ENCODE measurements at places on chromosomes 5 and 9.
A peak's percentile ranks its signal among the peaks of the same experiment; 100 is the strongest.

- peak; percentile 54 for DNase-seq
These were observed at the start of gene ZBTB34 for GRCh38 chr9:126860077-126860756. Gene ZBTB34, plus strand, starts transcription at chr9:126860639. Its CDS starts 18,761 bp downstream, at chr9:126879400.

GRCh38 chr5:156798201-156798600 lies 51.9 kb upstream of the PPP1R2B start:
- no peak for DNase-seq

GRCh38 chr5:43582082-43583005 lies 20.6 kb upstream of the NNT start:
- DNase-seq: peak; percentile 37

DNA sequence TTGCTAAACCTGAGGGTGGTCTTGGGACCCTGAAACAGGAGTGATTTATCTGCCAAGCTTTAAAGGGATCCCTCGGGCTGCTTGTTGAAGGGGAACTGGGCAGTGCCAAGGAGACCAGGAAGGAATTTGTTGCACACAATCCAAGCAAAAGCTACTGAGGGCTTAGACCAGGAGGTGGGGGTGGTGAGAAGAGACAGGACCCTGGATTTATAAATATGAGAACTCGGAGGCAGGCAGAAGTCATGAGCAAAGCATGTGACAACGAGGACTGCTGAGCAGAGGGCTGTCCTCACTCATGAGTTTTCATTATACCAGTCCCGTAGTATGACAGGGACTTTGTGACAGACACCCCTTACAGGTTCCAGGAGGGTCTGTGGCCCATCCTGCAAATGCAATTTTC lies 237.3 kb downstream of the DRD1 start:
- DNase-seq: no peak

DNA sequence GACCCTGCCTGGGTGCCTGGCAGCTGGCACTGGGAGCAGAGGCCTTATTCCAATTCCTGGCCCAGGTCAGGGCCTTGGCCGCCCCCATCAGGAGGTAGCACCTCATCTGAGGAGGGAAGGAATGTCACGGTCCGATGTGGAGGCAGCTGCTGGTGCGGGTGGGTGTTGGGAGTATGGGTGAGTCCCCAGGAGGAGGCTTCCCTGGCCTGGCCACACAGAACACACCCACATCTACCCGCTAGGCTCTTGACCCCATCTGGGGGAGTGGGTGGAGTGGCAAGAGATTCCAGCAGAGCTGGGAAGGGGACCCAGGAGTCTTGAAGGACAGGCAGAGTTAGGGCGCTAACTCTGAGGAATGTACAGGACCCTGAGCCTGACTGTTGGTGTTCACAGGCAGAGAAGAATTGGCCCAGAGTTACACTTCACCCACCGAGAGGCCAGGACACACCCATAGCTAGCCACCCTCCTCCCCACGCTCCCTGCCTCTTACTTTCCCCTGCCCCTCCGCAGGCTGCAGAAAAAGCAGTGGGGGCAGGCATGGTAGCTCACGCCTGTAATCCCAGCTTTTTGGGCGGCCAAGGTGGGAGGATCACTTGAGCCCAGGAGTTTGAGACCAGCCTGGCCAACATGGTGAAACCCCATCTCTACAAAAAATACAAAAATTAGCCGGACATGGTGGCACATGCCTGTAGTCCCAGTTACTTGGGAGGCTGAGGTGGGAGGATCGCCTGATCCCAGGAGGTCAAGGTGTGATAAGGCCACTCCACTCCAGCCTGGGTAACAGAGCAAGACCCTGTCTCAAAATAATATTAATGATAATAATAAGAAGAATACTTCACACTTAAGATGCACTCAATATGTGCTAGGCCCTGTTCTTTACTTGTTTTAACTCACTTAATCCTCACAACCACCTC lies 6.0 kb downstream of the OLFML2A start:
- no peak for DNase-seq

- no peak for DNase-seq
These were observed 1431.7 kb upstream of the C9orf72 start for GRCh38 chr9:29004988-29005387.

DNA sequence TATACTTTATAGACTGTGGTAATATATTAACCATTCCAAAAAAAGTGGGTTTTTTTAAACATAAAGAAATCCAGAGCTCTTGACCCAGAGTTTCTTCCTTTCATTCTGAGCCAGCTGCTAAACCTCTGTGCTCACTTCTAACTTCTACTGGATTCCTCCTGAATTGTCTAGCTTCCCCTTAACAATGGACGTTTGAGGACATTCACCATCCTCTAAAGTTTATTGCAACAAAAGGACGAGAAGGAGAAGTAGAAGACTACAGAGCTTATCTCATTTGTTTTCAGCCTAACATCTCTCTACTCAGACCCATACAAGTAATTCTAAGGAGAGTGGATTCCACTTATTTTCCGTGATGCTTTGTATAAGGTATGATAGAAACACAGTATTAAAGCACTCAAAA lies 284.2 kb downstream of the MAST4 start:
- no peak for DNase-seq

GRCh38 chr9:97038611-97039513 lies at the start of gene CTSV:
Gene CTSV, minus strand, starts transcription at chr9:97039142. Its CDS starts 1,099 bp downstream, at chr9:97038043.
- DNase-seq: peak; percentile 93

- DNase-seq: no peak
These were observed 65.8 kb upstream of the STXBP1 start for GRCh38 chr9:127546125-127546832.

GRCh38 chr9:97980918-97981845 lies 2.0 kb upstream of the ANP32B start:
- DNase-seq: peak; percentile 74

- DNase-seq: no peak
These were observed 261.2 kb downstream of the GADD45G start for GRCh38 chr9:89865981-89866380.

- DNase-seq: no peak
These were observed 150.2 kb downstream of the ACTBL2 start for GRCh38 chr5:57332361-57332760.

GRCh38 chr9:2962471-2963172 lies 118.7 kb upstream of the PUM3 start:
- DNase-seq: no peak

- DNase-seq: no peak
These were observed 111.6 kb downstream of the CTNND2 start for GRCh38 chr5:11792621-11793020.

GRCh38 chr5:62082370-62082801 lies 223.6 kb upstream of the KIF2A start:
- no peak for DNase-seq

DNA sequence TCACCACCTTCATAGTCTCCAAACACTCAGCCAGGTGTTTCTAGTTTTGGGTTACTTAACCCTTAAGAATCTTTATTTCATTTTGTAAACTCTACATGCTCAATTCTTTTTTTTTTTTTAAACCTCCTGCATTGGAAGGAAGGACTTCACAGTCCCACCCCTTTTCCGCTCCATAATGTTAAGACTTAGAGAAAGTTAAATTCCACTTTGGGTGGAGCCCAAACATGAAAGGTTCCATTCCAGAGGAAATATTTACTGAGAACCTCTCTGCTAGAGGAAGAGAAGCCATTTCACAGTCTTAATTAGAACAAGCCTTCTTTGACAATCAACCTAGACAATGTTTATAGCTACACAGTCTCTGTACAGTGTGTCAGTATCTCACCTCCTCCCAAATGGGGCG lies 312.3 kb downstream of the MLLT3 start:
- no peak for DNase-seq

- DNase-seq: peak; percentile 3
These were observed 16.1 kb downstream of the AMBP start for GRCh38 chr9:114061830-114062474.

DNA sequence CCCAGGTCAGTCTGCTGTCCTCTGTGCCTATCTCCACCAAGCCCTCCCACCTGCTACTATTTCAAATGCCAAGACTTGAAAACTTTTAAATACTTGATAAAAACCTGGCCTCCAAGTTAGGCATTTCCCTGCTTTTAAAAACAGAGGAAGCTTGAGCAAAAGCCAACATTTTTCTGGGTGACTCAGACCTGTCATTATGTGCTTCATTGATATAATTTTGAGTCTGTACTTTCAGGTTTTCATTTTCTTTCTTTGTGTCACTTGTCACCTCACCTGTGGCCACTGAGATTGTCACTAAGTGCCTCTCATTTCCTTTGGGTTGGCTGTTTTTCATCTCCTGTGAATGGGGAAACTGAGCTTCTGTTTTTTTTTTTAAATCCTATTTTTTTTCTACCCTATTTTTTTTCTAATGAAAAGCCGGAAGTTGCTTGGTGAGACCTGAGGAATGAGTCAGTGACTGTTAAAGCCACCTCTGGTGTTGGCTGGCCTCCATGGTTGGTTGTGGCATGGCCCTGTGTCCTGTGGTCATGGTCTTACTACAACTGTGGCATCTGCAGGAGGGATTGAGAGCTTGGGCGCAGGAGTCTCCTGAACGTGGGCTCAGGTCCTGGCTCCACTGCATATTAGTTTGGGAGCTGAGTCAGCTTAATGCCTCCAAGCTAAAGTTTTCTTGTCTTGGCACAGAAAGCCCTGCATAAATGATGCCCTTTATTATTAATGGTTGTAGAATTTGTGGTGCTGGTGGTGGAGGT lies 56.7 kb downstream of the ARHGAP26 start:
- DNase-seq: no peak

DNA sequence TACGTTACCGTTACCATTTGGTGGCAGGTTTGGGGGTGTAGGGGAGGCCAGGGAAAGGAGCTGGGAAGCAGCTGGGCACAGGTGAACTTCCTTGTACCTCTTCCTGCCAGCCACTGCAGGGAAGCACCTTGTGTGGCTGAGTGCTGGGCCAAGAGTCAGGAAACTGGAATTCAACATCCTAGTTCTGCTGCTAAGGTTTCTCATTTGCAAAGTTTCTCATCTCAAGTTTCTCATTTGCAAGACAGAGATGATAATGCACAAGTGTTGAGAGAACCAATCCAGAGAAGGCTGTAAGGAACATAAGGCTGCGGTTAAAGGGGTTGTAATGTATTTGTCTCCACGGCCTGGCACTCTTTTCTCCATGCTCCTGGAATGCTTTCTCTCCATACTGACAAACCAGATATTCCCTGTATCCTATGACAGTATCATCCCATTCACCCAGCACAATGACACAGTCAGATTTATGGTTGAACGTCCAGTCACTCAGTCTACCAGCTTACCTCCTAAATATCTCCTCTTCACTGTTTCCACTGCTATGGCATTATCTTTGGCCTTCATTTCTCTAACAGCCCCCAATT lies 33.6 kb upstream of the LARP1 start:
- DNase-seq: peak; percentile 22

GRCh38 chr5:92945605-92946097 lies 635.4 kb downstream of the NR2F1-AS1 start:
- DNase-seq: no peak

GRCh38 chr5:33371660-33372059 lies 69.1 kb upstream of the TARS1 start:
- no peak for DNase-seq

DNA sequence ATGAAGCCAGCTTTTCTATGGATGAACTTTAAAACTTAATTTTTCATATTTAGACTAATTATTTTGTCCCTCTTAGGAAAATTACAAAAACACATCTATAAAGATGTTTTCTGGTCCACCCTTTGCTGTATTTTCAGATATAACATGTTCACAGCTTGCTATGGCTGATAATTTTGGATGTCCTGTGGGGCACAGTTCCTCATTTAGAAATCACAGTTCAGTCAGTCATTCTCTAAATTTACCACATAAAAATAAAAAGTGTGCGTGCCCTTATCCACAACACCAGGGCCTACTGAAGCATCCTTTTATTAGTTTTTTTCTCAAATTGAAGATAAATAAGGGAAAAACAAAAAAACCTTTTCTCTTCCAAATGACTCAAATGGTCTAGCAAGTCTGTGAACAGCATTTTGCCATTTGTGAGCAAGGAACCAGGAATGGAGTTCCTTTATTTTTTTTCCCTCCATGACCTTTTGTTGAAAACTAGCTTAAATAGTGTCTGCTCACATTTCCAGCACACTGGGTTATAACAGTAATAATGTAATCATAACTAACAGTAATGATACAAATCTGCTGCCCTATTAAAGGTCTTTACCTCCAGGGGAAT lies 87.1 kb downstream of the CEMIP2 start:
- no peak for DNase-seq

DNA sequence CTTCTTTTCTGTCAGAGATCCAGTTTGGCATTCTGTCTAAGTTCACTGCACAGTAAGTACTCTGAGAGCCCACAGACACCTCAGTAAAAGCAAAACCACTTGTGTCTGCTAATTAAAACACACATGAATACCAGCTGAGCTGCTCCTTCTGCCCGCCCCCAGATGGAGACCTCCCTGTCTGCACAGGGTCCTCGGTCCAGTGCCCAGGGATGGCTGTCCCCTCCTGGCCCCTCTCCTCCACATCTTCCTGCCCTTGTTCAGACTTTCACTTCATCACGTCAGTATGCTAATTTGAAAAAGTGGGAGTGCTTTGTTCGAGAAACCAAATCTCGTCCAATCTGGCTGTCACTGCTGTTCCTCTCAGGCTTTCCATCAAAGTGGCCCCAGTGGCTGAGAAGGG lies 43.5 kb downstream of the LIX1 start:
- DNase-seq: no peak

DNA sequence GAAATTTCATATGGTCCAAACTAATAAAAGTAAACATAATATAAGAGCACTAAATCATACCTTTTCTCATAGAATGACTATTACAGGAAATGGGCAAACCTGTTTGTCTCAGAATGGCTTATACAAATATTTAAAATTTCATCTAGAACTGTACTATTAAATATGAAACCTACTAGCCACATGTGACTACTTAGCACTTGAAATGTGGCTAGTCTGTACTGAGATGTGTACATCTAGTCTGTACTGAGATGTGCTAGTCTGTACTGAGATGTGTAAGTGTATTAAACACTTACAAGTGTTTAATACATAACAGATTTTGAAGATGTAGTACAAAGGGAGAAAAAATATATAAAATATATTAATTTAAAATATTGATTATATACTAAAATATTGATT lies 22.4 kb downstream of the ABITRAM start:
- no peak for DNase-seq

DNA sequence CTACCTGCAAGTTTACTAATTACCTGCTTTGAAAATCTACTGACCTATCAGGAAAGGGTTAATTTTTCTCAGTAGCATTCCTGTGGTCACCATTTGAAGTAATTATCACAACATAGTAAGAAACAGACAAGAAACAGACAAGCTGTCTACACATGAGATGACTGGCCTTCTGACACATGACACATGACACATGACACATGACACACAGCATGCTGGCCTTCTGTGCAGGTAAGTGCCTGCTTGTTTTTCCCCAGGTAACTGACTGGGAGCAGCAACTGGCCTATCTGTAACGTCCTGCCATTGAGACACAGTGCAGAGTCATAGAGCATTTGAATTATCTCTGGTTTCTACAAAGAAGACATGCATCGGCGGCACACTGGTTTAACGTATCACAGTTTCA lies 222.4 kb downstream of the CTNND2 start:
- no peak for DNase-seq

GRCh38 chr5:141870871-141871270 lies 7.3 kb downstream of the PCDH1 start:
- DNase-seq: no peak

GRCh38 chr9:135711391-135711790 lies 9.4 kb downstream of the KCNT1 start:
- no peak for DNase-seq

GRCh38 chr5:159412284-159413046 lies 82.2 kb upstream of the IL12B start:
- no peak for DNase-seq

- DNase-seq: no peak
These were observed 122.5 kb downstream of the TRPM3 start for GRCh38 chr9:70998962-70999361.

Measured in HAP-1 (cell line).